ENCODE measurements at places on chromosomes 7 and 10.

DNA sequence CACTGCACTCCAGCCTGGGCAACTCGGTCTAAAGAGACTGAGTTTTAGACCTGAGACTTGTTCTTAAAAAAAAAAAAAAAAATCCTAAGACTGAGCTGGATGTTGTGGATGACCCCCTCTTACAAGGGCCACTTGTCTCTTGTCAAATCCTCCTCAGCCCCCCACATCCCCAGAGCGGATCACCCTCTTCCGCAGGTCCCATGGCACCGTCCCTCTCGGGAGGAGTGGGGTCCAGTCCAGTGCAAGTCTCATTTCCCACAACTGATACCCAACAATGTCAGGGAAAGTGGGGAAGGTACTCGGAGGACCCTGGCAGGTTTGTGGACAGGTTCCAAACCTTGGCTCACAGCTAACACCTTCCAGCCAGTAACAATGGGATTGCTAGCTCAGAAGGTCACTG, 100.3 kb downstream of the ELFN1 start:
- DNase-seq: no peak

- no peak for DNase-seq
Observed at GRCh38 chr7:42175834-42176723, 60.9 kb downstream of the GLI3 start.

DNA sequence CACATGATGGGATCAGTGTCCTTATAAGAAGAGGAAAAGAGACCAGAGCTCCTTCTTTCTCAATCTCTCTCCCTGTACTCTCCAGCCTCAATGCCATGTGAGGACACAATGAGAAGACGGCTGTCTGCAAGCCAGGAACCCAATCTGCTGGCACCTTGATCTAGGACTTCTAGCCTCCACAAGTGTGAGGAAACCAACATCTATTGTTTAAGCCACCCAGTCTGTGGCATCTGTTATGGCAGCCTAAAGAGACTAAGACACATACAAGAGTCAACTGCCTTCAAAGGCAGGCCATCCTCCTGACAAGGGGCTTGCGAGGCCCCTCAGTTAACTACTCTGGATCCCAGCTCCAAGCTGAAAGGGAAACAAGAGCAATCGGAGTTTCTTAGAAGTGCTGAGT, 218.2 kb upstream of the FRMD4A start:
- no peak for DNase-seq

DNA sequence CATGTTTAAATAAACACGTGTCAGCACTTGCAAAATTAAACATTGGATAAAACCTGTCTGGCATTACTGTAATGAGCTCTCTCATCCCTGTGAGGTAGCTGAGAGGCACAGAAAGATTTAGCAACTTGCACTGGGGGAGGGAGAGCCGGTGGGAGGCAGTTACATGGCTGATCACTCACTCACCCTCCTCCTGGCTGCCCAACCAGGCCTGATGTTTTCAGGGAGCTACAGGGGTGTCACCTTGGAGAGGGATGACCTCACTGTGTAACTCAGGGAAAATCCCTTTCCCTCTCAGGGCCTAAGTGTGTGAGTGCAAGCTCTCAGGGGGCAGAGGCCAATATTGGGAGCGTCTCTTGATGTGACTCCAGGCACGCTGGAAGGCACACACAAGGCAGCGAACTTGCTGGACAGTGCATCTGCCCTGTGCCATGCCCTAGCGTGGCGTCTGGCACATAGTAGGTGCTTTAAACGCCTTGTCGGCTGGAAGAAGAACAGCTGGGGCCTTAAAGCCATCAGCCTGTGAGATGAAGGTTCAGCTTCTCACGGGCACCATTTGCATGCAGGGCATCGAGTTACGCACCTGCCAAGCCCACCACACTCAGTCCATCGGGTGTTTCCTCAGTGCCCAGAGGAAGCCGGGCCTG, 51.1 kb downstream of the ELFN1 start:
- DNase-seq: no peak

- no peak for DNase-seq
Observed at GRCh38 chr7:111560773-111561653, 1.3 kb downstream of the IMMP2L start.

- DNase-seq: no peak
Observed at GRCh38 chr10:7491949-7492659, 81.3 kb upstream of the SFMBT2 start.

GRCh38 chr10:122269059-122269687, 1.9 kb upstream of the BTBD16 start:
- no peak for DNase-seq

GRCh38 chr10:24440817-24441797, 232.2 kb downstream of the KIAA1217 start:
- no peak for DNase-seq

DNA sequence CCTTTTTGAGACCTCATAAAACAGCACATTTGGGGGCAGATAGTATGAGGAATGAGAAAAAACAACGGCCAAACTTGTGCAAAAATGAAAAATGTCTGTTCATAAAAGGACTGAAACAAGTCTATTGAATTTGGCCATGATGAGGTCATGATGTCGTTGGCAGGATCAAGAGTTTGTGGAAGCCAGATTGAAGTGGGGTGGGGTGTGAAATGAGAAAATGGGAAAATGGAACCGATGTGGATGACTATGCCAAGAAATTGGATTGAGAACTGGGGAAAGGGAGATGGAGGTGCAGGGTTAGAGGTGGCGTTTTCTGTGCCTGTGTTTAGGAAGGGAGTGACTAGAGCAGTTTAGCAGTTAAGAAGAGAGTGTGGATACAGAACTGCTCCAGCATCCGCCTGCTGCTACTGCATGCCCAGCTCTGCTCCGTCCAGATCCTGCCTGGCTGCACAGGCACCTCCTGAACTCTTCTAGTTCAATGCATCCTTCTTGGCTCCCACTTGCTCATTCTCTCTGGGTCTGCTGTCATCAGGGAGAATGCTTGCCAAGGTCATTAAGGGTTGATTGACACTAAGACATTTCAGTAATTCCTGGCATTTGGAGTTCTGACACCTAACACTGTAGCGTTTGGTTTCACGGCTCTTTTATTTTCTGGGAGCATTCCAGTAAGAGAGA, 111.9 kb downstream of the GALNT17 start:
- DNase-seq: no peak

DNA sequence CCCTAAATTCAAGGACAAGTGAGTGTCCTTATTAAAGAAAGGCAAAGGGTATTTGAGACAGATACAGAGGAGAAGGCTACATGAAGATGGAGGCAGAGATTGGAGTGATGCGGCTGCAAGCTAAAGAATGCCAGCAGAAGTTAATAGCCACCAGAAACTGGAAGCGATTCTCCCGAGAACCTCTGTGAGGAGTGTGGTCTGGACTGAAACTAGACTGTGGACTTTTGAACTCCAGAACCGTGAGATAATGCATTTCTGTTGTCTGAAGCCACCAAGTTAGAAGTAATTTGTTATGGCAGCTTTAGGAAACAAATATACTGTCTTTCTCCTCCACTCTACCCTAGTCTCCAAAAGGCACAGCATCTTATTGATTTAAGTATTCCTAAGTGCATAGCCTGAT, 80.3 kb upstream of the CREB5 start:
- no peak for DNase-seq

DNA sequence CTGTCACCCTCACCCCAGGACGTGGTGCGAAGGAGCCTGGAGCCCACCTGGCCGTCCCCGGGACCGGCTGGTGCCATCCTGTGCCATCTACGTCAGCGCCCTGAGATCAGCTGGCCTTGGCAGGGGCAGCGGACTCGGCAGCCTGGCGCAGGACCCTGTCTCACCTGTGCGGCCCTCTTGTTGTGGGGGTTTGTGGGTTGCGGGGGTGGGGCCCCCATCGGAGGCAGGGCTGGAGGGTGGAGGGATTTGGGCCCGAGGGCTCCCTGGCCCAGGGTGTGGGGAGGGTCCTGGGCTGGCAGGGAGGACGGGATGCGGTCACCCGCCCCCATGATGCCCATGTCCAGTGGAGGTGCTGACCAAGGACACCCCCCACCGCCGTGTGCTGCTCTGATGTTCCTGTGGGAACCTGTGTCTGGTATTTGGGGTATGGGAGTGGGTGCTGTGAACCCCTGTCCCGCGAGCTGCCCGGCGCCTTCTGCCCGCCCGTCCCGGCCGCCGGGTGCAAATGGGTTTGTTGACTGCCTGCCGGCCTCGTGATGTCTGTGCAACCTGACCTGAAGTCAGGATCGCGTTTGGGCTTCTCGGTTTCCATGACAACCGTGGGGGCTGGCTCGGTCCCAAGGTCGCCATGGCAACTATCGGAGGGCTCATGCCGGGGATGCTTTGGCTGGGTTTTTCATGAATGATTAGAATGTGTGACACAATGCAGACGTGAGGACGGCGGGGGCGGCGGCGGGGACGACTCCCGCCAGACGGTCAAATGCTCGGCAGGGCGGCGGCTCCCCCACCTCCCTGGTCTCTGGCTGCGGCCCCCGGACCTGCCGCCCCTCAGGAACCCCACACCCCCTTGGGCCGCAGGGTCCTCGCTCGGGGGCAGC, 7.3 kb downstream of the MAFK start:
- no peak for DNase-seq

- no peak for DNase-seq
Observed at GRCh38 chr10:2165771-2166460, 428.6 kb upstream of the ADARB2 start.

- no peak for DNase-seq
Observed at GRCh38 chr7:110224643-110225042, 866.3 kb upstream of the LRRN3 start.

- no peak for DNase-seq
Observed at GRCh38 chr7:111855161-111855841, 293.0 kb upstream of the IMMP2L start.

DNA sequence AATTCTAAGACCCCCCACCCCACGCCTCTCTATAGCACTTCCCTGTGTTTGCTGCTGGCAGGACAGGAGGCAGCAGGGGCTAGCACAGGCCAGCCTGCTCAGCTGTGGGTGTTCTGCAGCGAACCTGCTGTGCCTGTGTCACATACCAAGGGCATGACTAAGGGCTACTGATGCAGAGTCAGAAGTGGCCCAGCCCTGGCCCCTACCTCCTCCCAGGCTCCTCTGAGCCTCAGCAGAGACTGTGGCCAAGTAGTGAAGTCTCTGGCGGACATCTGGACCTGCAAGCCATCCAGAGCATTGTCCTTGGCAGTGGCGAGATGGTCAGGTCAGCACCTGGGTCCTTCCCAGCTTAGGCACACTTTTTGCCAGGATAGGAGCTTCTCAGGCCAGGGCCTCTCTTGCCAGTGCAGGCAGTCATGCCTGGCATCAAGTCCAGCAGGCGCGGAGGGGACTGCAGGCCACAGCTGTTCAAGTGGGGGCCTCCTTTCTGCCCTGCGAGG, 116.3 kb upstream of the RET start:
- no peak for DNase-seq

- peak; percentile 19 for DNase-seq
Observed at GRCh38 chr10:112732277-112732921, 217.6 kb upstream of the TCF7L2 start.

- DNase-seq: no peak
Observed at GRCh38 chr10:37972396-37972795, 4.1 kb downstream of the ZNF25 start.

DNA sequence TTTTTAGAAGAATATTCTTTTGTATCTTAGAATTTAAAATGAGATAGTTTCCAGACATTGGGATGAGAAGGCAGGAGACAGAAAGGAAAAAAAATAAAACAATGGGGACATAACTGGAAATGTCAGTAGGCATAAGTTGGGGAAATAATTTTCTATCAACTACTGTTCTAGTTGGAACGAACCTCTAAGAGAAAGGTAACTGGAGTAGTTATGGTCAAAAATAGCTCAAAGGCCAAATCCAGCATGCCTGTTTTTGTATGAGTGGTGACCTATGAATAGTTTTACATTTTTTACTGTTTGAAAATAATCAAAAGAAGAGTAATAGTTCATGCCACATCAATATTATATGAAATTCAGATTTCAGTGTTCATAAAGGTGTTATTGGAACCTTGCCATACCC, 252.2 kb upstream of the CSTF2T start:
- DNase-seq: no peak

DNA sequence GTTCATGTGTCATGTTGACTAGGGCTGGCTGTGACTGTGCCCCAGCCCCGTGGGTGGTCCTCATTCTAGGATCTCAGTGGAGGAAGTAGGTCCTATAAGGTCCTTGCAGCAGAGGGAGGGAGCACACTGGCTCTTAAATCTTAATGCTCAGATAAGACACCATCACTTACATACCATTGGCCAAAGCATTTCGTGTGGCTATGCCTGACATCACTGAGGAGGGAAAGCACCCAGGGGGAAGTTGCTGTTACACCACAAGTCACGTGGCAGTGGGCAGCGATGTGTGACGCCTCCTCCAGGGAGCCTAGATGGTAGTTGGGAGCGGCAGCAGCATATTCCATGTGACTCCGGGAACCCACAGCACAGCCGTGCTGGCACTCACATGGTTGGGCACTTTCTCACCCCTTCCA, 224.7 kb upstream of the SH2B2 start:
- DNase-seq: no peak

- DNase-seq: no peak
Observed at GRCh38 chr7:115319541-115319940, 397.6 kb downstream of the MDFIC start.

DNA sequence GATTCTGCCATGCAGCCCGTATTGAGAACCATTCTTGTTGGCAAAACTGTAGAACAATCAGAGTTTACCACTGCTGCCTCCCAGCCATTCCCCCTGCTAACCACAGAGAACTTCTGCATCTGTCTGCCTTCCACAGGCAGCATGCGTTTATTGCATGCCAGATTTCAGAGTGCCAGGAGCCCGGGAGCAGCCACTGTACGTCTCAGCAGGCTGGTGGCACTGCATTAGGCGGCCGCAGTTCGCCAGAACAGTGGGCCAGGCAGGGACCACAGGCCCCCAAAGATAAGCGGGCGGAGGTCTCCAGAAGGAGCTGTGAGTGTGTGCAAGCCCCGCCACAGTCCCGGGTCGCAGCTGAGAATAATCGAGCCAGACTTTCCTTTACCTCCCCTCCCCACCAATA, 31.8 kb downstream of the ZNF467 start:
- DNase-seq: no peak

DNA sequence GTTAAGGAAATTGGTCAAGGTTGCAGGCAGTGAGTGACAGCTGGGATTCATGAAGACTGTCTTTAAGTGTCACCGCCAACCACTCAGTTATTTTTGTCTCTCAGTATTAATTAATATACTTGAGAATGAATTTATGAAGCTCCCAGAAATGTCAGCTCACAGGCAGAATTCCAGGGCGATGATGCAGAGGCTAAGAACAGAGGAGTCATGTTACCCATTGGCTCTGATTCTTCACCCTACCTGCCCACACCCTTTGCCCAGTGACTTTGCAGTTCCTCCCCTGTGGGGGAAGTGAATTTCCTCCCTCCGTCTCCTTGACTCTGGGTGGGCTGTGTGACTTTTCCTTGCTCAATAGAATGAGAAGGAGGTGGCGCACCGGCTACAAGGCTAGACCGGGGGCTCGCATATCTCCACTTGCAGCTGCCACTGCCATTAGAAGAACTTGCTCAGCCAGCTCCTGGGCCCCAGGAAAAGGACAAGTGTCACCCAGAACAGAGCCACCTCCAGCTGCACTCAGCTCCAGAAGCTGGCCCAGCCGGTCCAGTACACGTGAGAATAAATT, 157.1 kb upstream of the PRKCQ start:
- DNase-seq: no peak
